ENCODE measurements at places on chromosomes 1 and 21.

GRCh38 chr1:150876119-150876454, 312 bp downstream of the ARNT start:
- DNase-seq = no peak

DNA sequence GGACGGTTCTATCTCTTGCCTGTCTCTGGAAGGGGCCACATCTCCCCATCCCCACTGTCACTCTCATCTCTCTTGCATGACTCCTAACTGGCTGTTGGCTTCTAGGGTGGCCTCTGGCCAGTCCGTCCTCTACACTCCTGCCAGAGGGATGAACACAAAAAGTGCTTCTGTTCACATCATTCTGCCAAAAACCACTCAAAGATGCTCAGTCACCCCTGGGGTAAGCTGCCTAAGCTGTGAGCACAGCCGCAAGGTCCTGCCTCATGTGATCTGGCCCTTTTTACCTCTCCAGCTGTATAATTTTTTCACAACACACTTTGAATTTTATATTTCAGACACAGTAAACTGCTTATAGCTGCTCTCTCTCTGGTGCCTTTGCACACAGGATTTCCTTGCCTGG, 97.6 kb upstream of the CD34 start:
- no peak for DNase-seq

- no peak for DNase-seq
Measured at GRCh38 chr1:224431726-224432125, 2.9 kb downstream of the WDR26 start.

DNA sequence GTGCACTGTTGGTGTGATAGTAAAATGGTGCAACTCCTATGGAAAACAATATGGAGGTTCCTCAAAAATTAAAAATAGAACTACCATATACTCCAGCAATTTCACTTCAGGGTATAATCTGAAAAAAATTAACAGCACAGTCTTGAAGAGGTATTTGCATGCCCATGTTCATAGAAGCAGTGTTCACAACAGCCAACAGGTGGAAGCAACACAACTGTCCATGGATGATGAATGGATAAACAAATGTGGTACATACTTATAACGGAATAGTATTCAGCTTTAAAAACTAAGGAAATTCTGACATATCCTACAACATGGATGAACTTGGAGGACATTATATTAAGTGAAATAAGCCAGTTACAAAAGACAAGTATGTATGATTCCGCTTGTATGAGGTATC, 8.2 kb downstream of the TTLL7 start:
- no peak for DNase-seq
